ENCODE measurements at places on chromosomes 2 and 18.

DNA sequence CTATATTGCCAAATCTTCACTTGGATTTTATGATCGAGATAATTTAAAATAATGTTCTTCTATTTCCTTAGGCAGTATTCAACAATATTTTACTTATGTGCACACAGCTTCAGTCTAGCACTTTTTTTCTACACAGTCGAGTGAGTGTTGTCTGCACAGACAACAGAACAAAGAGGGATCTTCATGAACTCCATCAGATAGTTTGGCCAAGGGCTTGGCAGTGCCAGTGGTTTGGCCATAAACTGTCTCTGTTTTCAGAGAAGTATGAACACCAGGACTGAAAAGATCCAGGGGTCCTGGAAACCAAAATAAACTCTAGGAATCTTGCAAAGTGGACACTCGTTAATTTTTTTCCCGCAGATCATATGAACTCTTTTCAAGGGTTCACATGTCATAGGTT is 547.3 kb downstream of the PLCL1 start:
- DNase-seq, result no peak

DNA sequence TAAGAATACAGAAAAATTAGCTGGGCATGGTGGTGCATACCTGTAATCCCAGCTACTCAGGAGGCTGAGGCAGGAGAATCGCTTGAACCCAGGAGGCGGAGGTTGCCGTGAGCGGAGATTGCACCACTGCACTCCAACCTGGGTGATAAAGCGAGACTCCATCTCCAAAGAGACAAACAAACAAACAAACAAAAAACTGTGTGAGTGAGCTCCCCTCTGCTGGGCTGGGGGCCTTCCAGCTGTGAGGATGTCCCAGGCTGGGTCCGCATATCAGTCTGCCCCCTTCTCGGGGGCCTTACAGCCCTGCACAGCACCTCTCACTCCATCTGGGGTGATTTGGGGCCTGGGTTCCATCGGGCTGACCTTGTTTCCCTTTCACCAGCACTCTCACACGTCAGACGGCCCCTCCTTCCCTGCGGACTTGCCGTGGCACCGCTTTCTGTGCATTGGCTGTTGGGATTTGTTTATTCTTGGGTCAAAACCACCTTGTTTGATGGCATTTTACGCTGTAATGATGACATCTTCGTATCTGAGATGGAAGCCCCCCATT is 2.8 kb upstream of the KLHL30 start:
- no peak for DNase-seq

DNA sequence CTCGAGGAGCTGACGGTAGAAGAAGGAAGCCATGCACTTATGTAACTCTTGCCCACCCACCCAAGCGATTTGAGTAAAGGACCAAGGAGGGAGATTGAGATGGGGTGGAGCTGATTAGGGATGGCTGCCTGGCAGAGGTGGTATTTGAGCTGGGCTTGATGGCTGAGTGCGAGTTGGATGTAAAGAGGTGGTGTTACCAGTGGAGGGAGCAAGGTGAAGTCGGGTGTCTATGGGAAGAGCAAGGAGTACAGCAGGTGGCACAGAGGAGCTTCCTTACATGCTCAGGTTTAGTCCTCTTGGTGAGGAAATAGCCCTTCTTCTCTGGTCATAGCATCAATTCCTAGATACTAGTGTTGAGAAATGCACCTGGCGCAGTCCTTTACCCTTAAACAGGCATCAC is 294.2 kb upstream of the SKOR2 start:
- DNase-seq, result no peak

DNA sequence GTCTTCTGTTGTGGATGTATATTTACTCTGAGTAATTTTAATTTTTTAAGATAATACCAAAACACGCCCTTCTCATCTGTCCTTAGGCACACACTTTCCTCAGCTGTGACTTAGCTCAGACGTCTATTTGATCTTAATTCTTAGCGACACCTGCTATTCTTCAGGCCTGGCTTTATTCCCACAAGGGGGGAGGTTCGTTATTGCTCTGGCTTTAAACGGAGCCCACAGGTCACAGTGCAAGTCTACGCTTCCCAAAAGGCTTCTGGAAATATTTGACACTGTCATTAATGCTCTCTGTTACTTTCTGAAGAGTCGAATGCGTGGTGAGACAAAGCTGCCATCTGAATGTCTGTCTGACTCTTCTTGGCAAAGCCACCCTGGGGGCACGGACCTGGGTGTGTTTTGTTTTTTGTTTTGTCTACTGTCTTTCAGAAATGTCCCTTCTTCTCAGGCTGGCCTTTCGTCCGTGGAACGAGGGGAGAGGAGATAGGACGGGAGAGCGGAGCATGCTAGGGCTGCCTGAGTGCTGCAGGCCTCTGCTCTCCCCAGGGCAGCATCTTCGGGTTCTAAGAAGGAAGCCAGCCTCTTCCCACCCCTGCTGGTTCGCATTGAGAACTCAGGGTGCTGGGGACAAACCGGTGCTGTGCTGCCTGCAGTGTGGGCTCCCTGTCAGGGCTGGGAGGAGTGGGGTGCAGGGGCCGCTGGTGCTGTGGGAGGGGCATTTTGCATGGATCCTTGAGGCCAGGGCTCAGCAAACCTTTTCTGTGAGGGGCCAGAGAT is 61.9 kb downstream of the ASAP2 start:
- DNase-seq, result no peak

- DNase-seq, result no peak
Observed at GRCh38 chr2:235270291-235270690, 223.6 kb upstream of the AGAP1 start.

DNA sequence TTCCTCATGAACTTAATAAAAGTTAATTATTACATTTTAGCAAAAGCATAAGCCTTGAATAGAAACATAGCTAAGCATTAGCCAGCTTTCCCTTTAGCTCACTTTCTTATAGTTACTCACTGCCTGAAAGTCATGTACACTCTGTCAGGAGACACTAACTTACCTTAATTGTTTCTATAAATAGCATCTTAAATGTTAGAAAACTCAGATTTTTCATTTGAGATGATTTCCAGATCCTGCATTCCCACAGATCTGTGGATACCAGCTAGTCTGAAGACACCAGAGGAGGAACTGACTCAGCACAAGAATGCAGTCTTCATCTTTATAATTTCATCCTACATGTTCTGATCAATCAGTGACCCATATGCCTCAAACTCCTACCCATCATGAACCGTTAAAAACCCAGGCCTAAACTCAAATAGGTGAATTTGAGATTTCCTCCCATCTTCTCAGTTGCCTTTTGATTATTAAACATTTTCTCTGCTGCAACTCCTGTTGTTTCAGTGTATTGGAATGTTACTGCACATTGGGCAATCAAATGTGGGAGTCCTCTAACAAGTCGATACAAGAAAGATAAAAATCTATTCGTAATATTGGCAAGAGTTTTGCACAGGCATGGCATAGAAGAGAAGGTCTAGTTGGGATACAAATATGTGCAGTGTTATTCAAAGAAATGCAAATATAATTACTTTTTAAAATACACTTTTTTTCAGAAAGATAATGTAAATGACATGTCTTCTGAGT is 857.4 kb upstream of the CDH2 start:
- DNase-seq, result no peak

DNA sequence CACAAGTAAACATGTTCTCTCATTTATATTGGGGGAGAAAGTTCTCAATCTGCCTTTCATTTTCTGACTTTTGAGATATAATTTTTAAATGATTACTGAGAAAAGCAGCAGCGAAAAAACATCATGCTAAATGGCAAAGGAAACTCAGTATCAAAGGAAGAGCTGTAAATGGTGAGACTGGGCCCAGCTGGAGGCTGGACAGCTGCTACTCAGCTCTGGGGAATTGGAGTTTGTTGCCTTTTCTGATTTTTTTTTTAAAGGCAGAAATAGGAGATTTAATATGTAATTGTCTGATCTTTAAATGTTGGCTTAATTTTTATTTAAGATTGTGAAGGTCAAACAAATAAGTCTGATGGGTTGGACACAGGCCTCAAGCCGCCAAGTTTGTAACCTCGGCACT is 137.1 kb upstream of the TACR1 start:
- DNase-seq, result no peak

GRCh38 chr2:11024259-11024645 is 112.5 kb downstream of the KCNF1 start:
- no peak for DNase-seq

DNA sequence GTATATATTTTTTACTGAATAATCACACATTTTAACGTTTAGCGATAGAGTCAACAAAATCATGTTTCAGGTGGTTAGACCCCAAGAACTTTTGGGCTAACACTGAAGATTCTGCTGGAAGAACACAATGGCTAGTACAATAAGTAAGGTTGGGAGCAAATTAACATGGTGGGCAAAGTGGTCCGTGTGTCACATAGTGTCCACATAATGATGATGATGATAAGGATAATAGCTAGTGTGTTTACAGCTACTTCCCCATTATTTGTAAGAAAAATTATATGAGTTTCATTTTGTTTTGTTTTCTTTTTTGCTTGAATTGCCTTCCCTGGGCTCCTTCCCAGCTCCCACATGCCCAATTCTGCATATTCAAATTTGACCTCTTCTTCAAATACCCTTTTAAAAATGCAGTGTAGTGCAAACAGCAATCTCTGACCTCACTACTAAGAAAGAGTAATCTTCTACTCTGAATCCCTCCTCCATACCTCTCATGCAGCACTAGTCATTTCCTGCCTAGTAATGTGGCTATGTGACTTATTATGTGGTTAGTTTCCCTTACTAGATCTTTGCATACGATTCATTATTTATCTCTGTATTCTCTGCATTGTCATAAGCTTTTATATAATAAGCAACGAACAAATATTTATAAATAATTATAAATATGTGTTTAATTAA is 16.9 kb upstream of the VPS54 start:
- DNase-seq, result no peak

DNA sequence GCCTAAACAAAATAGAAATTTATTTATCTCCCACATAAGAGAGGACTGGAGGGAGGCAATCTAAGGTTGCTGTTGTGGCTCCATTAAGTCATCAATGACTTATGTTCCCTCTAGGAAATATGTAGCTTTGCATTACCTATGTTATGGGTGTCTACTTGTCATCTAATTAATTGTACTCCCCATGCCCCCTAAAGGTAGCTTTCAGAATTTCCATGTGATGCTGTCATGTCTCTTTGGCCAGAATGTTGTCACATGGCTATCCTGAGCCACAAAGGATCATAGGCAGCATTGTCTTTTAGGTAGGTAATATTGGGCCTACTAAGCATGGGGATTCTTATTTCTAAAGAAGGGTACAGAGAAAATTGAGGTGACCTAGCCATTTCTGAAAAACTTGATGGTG is 935.6 kb upstream of the FANCL start:
- no peak for DNase-seq

- DNase-seq, result peak; percentile 27
Observed at GRCh38 chr2:70887550-70888246, 48.0 kb upstream of the ATP6V1B1 start.

GRCh38 chr2:231190531-231191197 is 7.8 kb upstream of the ARMC9 start:
- no peak for DNase-seq

DNA sequence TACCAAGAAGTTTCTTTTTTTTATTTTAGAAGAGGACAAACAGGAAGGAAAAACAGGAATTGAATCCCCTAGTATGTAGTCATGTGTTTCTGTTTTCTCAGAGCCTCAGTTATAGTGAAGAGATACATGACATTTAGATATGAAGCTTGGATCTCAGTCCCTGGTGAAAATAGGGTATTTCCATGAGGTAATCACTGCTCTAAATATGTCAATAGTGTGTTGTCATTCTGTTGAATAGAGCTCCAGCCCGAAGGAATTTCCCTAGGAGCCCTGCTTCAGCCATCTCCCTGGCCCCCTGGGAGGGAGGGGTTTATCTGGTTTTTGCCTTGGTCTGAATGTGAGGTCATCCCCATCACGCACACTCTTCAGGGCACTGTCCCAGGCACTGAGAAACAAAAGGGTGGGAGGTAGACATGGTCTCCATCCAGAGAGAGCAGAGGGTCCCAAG is 47.1 kb upstream of the REL start:
- DNase-seq, result no peak

GRCh38 chr18:37019157-37019827 is 190.4 kb downstream of the KIAA1328 start:
- peak; percentile 21 for DNase-seq

GRCh38 chr2:195307751-195308150 is 349.3 kb upstream of the SLC39A10 start:
- DNase-seq, result no peak

GRCh38 chr18:55539240-55539639 is 48.8 kb downstream of the TCF4 start:
- no peak for DNase-seq

- DNase-seq, result no peak
Observed at GRCh38 chr2:230319211-230319862, 7.7 kb upstream of the SP140L start.

DNA sequence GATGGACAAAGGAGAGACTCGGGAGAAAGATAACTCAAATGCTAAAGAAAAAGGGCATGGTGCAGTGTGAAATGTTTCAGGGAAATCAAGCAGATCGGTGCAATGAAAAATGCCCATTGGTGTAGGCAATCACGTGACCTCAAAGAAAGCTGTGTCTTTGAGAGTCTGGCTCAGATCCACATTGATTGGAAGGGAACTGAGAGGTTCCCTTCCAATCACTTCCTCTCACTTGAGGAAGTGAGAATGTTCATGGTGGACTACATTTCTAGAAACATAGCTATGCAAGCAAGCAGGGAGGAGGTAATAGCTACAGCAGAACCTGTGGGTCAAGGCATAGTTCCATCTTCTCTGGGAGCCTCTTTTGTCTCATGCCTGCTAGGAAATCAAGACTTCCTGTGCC is 187.4 kb downstream of the LPIN1 start:
- DNase-seq, result no peak

GRCh38 chr2:104841744-104842143 is 12.2 kb upstream of the POU3F3 start:
- no peak for DNase-seq

All from NCI-H1105 (cell line).